ENCODE measurements at places on chromosomes 13 and 19.

DNA sequence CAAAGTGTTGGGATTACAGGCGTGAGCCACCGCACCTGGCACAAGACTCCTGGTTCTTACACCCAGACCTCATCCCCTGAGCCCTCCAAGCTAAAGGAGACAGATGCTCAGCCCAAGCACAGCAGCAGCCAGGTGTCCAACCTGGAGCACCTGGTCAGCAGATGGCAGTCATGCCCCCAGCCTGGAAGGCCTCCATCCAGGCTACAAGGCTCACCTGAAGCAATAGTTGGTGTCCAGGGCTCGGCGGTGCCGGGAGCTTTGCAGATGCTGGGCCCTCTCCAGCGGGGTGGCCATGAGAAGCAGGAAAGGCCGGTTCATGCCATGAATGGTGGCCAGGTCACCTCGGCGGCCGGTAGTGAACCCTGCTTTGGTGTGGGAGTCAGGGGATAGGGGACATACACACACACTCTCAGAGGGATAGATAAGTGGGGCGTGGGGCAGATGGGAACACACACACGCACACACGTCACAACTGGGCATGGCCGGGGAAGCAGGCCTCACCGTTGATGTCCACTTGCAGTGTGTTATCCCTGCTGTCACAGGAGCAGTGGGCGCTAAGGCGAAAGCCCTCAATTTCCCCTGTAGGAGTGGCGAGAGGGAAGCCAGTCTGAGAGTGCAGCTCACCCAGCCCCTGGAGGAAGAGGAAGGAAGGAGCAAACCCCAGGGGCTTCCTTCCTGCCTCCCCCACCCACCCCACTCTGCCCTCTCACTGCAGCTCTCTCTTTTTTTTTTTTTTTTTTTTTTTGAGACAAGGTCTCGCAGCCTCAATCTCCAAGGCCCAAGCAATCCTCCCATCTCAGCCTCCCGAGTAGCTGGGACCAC is 11.8 kb downstream of the TGFB1 start:
- no peak for DNase-seq

DNA sequence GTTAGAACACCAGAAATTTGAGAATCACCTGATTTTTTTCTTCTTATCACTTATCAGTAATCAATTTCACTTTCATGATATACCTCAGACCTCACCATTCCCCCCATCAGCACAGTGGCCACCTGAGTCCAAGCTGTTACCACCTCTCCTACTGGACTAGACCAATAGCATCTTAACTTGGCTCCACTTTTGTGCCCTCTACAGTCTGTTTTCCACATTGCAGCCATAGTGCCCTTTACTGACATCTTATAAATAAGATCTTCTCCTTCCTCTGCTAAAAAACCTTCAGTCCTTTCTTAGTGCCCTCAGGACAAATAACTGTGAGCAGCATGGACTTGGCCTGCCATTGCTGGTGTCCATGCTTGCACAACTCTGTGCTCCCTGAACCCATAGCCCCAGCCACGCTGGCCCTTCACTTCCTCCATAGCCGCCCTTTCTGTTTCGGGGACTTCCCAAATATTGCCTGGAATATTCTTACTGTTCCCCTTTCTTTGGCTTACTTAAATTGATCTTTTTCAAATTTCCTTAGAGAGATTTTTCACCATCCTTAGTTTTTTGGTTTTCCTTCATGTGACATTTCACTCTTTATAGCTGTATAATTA is 380.8 kb downstream of the LMO7 start:
- no peak for DNase-seq

DNA sequence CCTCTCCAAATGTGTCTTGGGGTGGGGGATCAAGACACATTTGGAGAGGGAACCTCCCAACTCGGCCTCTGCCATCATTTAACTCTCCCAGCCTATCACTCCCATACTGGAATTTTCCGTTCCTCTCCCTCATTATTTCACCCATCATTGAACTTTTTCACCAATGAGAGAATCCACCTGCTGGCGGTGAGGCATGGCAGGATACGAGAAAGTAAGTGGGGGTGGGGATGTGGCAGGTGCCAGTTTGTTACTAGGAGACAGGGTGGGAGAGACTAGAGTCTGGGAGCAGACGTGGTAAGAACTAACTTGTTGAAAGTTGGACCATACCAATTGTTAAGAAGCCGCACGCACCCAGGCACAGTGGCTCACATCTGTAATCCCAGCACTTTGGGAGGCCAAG is 6.9 kb downstream of the GIPR start:
- DNase-seq: no peak

- DNase-seq: no peak
Observed at GRCh38 chr13:76597868-76598267, 288.3 kb downstream of the KCTD12 start.

DNA sequence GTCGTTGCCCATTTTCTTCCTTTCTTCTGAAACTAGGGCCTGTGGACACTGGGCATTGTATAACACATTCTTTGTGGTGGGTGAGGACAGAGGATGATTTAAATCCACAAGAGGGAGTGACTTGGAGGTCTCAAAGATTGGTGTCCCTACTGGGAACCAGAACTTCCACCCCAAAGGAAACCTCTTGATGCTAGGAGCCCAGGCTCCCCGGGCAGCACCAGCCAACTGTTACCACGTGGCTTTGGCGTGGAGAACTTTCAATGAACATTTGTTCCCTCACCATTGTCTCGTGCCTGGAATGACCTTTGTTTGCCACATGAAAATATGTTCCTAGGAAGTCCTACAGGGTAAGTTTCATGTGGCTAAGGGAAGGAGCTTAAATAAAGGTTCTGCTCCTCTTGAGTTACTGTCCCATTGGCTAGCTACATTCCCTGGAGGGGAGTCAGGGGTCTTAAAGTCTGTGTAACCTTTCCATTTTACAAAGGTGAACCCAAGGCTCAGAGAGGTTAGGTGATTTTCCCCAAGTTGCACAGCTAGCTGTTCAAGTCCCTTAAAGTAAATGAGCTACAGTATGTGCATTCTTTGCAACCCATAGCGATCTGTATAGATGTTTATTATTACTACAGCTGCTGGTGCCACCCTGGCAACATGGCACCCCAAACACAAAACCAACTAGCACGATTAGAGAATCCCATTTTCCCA is 5.0 kb upstream of the CDX2 start:
- DNase-seq: no peak

DNA sequence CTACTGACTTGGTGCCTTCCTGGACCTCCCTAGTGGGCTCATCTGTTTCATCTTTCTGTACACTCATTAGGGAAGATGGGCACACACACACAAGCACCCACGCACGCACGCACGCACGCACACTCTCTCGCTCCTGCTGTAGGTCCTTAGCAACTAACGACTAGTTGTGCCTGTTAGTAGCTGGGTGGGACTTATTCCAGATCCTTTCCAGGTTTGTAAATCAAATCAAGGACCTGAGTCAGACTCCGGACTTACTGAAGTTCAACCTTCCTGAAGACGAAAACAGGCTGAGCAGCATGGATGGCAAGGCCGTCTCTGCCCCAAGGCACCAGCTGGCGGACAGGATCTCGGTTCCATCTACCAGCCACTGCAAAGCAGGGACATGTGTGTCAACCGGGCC is 76.2 kb downstream of the SLC15A1 start:
- no peak for DNase-seq

GRCh38 chr13:51122868-51123566 is 11.9 kb upstream of the C13orf42 start:
- DNase-seq: no peak

- DNase-seq: no peak
Observed at GRCh38 chr19:47151627-47152026, 21.0 kb downstream of the SAE1 start.

GRCh38 chr19:47707135-47707925 is 5.9 kb upstream of the EHD2 start:
- peak; percentile 74 for DNase-seq

- DNase-seq: no peak
Observed at GRCh38 chr19:11047866-11048265, 41.4 kb upstream of the LDLR start.

- no peak for DNase-seq
Observed at GRCh38 chr13:80590551-80590950, 249.6 kb upstream of the SPRY2 start.

GRCh38 chr13:98504029-98504351 is 72.9 kb downstream of the STK24 start:
- no peak for DNase-seq

All from right forelimb (tissue), 1 donor.